ENCODE measurements at places on chromosomes 7 and 10. TPM values are rescaled to one million over a fixed set of nuclear protein-coding genes. Genes with fewer than 3 reads are reported as not detected.

The COL17A1 gene
- not detected for total RNA-seq

The FEZF1 gene
- not detected for total RNA-seq

The SPDYE6 gene
- total RNA-seq, result not detected

The IDI2 gene
- total RNA-seq, result not detected

The THNSL1 gene
- total RNA-seq, result 1.8 TPM

The BAIAP2L1 gene
- 2.6 TPM for total RNA-seq

The C10orf53 gene
- total RNA-seq, result not detected

The CPN1 gene
- total RNA-seq, result not detected

The OR9A2 gene
- not detected for total RNA-seq

The CSGALNACT2 gene
- 37.4 TPM for total RNA-seq

The FAM24B gene
- total RNA-seq, result 1.9 TPM

The CHAT gene
- total RNA-seq, result not detected

The SEMA3E gene
- 5.3 TPM for total RNA-seq

The SFTPA1 gene
- not detected for total RNA-seq

The AMPH gene
- total RNA-seq, result 20.3 TPM

The VENTX gene
- 3.5 TPM for total RNA-seq

The CRYGN gene
- total RNA-seq, result not detected

The NRAP gene
- total RNA-seq, result not detected

The SLC26A3 gene
- 0.85 TPM for total RNA-seq

The LBX1 gene
- total RNA-seq, result not detected

The FAM25G gene
- total RNA-seq, result not detected

The SBDS gene
- total RNA-seq, result 142 TPM

The BHLHA15 gene
- total RNA-seq, result not detected

The MYOF gene
- 46.8 TPM for total RNA-seq

The TMEM229A gene
- total RNA-seq, result not detected

The SHOC2 gene
- total RNA-seq, result 74.5 TPM

The SNCG gene
- 362 TPM for total RNA-seq

The WASHC2A gene
- 38.1 TPM for total RNA-seq

The OR2A5 gene
- not detected for total RNA-seq

The STEAP1 gene
- total RNA-seq, result 12.2 TPM

The CHPF2 gene
- total RNA-seq, result 25.0 TPM
